ENCODE measurements at places on chromosomes 6 and 20.

GRCh38 chr6:26020329-26021000 lies 57.9 kb downstream of the TRIM38 start:
- DNase-seq: peak; percentile 96

- DNase-seq: no peak
These were observed 294.4 kb upstream of the PLN start for GRCh38 chr6:118253741-118254140.

GRCh38 chr20:53244711-53245110 lies 272.6 kb downstream of the TSHZ2 start:
- peak; percentile 85 for DNase-seq

DNA sequence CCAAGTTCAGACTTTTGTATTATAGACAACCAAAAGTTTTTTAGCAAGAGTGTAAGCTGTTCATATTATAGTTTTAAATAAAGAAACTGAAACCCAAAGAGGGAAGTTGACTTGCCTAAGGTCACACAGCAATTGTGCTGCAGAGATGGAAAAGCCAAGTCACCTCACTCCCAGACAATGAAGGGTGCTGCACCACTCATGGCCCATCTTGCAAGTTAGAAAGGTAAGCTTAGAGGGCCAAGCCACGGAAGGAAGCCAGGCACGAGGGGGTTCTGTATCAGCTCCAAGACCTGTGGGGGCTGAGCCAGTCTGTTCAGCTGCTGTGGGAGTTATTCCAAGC lies 860 bp downstream of the DEFB124 start:
- DNase-seq: no peak

DNA sequence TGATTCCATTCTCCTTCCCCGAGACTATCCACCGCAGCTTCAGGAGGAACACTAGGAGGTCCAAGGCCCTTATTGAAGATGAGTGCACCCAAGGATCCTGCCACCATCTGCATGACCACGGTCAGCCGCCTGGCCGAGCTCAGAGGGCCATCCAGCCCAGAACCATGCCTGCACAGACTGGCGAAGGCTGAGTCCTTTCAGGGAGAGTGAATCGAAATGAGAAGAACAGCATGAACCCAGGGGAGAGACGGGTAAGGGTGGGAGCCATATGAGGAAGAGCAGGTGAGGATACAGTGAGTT lies 26.3 kb downstream of the SERPINB6 start:
- DNase-seq: no peak

DNA sequence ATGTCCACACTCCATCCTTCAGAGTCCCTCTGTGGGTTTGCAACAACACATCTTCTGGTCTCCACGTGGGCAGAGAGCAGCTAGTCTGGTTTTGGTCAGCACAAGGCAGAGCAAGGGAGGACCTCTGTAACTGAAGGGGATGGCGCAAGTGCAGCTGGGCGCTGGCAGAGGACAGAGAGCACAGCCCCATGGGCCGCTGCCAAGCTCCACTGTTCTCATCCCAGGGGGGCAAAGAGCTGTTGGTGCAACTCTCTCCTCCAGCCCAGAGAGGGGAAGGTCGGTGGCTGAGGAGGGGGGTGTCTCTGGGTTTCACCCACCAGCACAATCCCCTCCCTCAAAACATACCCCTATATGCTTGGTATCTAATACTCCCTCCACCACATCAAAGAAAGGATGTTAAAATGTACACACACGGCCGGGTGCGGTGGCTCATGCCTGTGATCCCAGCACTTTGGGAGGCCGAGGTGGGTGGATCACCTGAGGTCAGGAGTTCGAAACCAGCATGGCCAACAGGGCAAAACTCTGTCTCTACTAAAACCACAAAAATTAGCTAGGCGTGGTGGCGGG lies 9.1 kb downstream of the ATP9A start:
- DNase-seq: no peak

DNA sequence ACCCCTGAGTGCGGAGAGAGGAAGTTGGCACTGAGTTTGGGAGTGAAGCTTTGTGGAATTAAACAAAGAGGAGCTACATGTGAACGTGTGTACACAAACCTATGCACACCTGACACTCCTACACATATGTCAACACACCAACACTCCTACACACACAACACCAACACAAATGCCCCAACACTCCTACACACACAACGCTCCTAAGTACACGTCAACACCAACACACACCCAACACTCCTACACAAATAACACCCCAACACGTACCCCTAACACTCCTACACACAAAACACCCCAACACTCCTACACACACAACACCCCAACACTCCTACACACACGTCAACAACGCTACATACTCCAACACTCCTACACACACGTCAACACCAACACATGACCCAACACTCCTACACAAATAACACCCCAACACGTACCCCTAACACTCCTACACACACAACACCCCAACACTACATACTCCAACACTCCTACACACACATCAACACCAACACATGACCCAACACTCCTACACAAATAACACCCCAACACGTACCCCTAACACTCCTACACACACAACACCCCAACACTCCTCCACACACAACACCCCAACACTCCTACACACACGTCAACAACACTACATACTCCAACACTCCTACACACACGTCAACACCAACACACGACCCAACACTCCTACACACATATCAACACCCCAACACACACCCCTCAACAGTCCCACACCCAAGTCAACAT lies 40.1 kb upstream of the ZBP1 start:
- DNase-seq: no peak

- no peak for DNase-seq
These were observed 30.5 kb downstream of the FBXO9 start for GRCh38 chr6:53095716-53096115.

DNA sequence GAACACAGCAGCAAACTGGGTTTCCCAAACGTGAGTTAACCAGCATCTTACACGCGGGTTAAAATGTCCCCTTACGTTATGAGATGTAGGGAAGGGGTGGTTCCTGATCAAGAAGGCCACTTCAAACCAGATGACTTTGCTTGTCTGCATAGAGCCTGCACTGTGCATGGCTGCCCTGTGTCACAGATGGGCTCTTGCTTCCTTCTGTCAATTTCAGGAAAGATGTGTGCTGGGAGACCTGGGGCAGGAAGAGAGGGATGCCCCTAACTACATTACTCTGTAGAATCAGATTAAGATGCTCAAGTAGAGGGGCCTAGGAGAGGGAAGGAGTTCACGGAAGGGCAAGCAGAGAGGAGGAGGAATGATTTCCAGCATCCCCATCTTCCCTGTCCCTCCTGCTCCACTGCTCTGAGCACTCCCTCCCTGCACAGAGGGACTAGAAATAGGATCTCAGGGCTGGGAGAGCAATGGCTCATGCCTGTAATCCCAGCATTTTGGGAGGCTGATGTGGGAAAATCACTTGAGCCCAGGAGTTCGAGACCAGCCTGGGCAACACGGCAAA lies 63.5 kb upstream of the ZMYND8 start:
- no peak for DNase-seq

GRCh38 chr20:59748619-59749191 lies 144.4 kb downstream of the PHACTR3 start:
- DNase-seq: peak; percentile 83

- peak; percentile 11 for DNase-seq
These were observed 7.9 kb downstream of the NKX2-2 start for GRCh38 chr20:21505810-21506530.

- no peak for DNase-seq
These were observed 134.3 kb upstream of the MAN1A1 start for GRCh38 chr6:119483908-119484307.

GRCh38 chr6:15023448-15023847 lies 222.4 kb upstream of the JARID2 start:
- no peak for DNase-seq

All from umbilical cord (tissue), 2 donors.